ENCODE measurements at places on chromosomes 7 and 10.

DNA sequence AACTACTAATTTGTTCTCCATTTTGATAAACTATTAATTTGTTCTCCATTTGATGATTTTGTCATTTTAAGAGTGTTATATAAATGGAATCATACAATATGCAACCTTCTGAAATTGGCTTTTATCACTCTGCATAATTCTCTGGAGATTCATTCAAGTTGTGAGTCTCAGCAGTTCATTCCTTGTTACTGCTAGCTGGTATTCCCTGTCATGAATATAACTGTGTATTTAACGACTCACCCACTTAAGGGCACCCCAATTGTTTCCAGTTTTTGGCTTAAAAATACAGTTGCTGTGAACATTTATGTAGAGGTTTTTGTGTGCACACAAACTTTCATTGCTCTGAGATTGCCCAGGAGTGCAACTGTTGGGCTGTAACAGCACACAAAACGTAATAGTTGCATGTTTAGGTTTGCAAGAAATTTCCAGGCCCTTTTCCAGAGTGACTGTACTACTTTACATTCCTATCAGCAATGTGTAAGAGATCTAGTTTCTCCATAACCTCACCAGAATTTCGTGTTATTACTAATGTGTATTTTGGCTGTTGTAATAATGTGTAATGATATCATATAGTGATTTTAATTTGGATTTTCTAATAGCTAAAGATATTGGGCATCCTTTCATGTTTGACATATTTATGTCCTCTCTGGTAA is 153.2 kb upstream of the ADCY1 start:
- DNase-seq = no peak

GRCh38 chr7:7207876-7208275 is 25.5 kb downstream of the C1GALT1 start:
- no peak for DNase-seq

DNA sequence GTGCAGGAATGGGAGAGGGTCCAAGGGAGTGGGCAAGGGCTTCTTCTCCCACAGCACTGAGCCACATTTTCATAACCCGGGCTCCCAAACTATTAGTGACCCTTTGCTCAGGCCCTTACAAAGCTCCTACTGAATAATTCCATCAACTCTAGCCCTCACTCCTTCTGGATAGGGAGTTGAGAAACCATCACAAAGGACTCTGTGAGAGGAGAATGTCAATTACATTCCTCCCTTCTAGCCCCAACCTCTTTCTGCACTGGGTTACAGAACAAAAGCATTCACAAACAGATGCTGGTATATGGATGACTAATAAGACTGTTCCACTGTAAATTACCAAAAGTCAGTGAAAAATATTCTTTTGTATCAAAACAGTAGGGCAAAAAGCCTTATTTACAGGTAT is 203.7 kb downstream of the SORCS1 start:
- no peak for DNase-seq

GRCh38 chr10:6135589-6136168 is 46.8 kb downstream of the RBM17 start:
- DNase-seq = no peak

DNA sequence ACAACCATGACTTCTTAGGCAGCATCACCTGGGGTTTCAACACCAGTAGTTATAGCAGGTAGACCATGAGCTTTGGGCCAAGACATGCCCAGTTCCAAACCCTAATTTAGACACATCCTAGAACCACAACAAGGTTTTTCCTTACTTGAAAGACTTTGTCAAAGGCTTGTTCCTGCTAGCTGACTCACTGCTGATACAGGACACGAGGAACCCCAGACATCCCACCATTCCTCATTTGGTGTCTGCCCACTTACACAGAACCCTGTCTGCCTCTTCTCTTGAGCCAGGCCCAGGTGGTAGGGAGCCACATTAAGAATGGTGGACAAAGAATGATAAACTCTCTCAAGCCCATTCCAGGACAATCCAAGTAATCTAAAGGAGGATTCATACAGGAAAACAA is 109.0 kb downstream of the CCDC71L start:
- DNase-seq = no peak

GRCh38 chr10:103202319-103202718 is 9.2 kb upstream of the NT5C2 start:
- DNase-seq = no peak

- no peak for DNase-seq
These were observed 20.0 kb upstream of the GALNTL5 start for GRCh38 chr7:151936207-151936606.

DNA sequence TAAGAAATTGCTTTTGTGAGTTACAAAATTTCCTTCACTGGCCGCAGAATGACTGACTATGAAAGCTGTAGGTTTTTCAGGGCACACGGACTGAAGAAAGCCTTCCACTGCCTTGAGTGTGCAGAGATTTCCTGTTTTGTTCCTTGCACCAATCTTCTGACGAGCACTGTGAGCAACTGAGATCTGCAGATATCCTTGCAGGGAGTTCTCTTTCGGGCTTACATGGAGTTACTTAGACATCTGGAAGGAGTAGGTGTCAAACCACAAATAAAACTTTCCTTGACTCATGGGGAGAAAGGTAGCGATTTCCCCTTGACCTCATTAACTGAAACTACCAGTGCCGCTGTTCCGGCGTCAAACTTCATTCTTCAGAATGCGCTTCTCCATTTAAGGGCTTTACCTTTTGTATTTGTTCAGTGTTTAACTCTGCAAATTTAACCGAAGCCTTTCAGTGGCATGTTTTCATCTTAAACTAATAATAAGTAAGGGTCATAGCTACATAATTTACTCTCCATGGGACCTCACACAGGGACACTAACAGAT is 1175.3 kb downstream of the GATA3 start:
- DNase-seq = no peak

DNA sequence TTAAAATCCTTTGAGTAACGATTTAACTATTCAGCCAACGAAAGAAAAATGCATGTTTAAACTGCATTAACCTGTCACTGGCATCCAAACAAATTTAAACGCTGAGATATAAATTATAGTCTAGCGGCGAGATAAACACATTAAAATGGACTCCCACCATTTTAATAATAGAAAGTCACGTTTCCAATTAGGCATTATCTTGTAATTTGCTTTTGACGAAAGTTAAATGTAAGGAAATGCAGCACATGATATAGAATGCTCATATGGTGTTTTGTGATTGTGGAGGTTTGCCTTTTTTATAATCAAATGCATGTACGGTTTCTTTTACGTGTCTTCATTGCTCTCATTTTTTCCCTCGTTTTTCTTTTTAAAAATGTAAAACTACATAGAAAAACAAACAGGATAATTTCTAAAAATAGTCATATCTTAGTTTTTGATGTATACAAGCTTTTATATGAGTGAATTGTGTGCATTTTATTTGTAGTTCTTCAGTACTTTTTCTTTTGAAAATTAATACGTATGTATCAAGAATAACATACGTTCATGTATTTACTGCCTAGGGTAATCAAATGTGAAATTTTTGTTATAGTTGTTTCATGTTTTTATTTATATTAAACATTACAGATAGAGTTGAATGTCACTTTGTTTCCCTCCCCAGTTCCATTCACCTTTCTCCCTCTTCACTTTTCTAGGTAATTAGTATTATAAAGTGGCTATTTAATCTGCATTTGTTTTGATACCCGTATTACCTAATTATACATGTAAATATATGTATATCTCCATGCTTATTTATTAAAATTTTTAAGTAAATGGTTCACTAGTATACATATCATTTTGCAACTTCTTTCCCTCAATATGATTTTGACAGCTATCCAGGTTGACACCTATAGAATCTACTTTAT is 1.1 kb upstream of the KLF14 start:
- no peak for DNase-seq

DNA sequence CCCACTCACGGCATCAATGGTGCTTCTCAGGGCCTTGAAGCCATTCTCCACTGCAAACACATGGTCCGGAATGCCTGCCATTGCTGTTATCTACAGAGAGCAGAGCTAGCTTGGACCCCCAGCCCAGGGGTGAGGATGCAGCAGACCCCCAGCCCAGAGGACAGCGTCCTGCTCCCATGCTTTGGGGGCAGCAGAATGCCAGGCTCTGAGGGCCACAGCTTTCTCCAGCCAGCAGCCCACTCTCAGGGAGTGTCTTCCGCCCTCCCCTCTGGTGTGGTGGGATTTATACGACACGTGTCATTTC is 48.1 kb upstream of the MSMB start:
- DNase-seq = no peak

DNA sequence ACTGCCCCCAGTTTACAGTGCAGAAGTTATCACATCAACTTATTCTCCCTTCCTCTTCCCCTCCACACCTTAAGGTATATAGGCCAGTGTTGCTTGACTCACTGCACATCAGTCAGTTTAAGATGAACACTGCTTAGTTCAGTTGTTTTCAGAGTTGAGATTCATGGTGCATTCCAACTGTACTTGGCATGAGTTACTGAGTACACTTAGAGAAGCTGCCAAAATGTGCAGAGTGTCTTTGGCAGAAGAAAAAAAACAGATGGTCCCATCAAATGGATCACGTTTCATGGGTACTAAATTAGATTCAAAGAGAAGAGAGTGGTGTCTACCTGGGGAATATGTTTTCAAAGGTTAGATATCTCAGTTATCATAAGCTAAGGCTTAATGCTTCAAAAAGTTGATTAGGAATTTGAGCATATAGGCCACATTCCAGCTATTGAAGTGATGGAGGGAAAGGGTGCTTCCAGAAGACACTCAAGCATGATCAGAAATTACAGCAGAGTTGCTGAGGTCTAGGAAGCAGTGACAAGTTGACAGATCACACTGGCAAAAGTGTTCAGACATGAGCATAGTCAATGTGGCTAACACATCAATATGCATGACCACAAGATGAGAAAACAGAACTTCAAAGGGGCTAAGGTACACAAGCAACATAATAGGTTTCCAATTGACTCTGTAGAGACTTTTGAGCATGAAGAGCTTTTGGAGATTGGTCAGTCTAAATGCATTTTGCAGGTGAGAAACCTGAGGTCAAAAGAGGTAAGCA is 579.2 kb upstream of the CELF2 start:
- DNase-seq = no peak

GRCh38 chr7:150649080-150649385 is 16.8 kb upstream of the GIMAP6 start:
- DNase-seq = no peak

- DNase-seq = no peak
These were observed 12.0 kb upstream of the KLHL7 start for GRCh38 chr7:23093546-23093945.

DNA sequence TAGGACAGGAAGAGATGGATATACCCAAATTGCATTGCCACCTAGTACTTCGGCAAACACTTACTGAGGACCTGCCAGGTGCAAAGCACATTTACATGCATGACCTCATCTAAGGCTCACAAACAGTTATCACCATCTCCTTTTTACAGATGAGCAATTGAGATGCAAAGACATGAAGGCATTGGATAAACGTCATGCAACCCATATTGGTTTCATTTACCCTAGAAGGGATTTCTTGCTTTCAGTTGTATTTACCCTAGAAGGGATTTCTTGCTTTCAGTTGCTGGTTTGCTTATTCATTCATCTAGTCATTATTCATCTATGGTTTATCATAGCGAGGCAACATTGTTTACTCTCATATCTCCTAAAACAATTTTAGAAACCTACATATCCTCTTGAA is 52.2 kb downstream of the STEAP1B start:
- DNase-seq = no peak

- no peak for DNase-seq
These were observed 48.8 kb upstream of the ANTXRL start for GRCh38 chr10:46237815-46238510.

DNA sequence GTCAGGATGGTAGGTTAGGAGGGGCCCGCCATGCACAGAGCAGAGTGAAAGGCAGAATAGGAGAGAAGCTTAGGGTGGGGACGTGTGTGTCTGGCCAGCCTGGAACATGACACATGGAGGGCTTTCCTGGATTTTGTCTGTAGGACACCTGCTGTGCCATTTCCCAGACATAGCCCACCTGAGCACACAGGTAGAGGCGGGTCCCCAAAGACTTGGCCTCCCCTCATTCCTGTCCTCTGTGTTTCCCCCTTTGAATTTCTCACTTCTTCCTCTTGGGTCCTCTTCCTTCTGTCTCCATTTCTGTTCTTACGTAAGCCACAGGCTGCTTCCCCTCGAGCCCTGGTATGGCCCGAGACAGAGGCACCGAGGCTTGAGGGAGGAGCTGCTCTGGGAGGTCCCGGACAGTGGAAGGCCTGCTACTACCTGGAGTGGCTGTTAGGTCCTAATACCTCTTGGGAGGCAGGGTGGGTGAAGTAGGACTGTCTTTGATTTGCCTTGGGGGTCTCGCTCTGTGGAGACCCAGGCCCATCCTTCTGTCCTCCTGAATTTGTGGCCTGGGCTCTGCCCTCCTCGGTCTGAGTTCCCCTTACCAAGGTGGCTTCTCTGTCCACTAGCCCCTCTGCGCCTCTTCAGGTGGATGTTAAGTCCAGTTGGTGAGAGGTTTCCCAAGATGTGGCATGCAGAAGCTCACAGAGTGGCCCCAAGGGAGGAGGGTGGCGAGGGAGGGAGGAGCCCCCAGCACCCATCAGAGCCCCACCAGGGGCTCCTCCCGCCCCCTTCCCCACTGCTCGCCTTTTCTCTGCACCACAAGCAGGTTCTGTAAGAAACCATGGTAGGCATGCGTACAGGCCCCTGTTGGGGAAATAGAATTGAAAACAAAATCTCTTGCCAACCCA is 5.5 kb downstream of the ZNF775 start:
- DNase-seq = no peak
